ENCODE measurements at places on chromosomes 2 and 18.

- no peak for DNase-seq
These were observed 265.8 kb downstream of the TNS1 start for GRCh38 chr2:217736776-217737550.

GRCh38 chr2:100057901-100058261, 84.5 kb downstream of the AFF3 start:
- no peak for DNase-seq

- DNase-seq, result no peak
These were observed 26.5 kb downstream of the OSBPL6 start for GRCh38 chr2:178220814-178221213.

- DNase-seq, result peak; percentile 85
These were observed 30.7 kb upstream of the PTMA start for GRCh38 chr2:231677632-231678104.

DNA sequence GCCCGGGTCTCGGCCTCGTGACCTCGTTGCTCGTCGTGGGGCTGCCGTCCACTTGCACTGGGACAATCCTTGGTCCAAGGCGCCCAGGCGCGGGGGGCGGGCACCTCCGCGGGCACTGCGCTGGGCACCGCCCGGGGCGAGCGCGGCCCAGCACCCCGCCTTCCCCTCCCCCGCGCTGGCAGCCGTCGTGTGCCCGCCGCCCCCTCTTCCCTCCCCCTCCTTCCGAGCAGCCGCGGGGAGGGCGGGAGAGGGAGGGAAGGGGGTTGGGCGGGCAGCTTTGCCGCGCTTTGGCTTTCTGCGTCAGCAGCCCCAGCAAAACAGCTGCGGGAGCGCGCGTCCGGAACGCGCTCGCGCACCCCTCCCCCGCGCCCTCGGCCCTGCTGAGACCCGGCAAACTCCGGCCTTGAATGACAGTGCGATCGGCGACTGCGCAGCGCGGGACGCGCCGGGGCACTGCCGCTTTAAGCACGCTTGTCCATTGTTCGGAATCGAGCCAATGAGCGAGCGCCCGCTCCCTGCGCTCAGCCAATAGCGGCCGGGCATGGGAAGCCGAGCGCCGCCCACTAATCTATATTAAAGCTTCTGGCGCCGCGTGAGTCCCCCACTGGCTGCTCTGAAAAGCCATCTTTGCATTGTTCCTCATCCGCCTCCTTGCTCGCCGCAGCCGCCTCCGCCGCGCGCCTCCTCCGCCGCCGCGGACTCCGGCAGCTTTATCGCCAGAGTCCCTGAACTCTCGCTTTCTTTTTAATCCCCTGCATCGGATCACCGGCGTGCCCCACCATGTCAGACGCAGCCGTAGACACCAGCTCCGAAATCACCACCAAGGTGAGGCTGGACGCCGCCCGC, at the start of gene PTMA:
Gene PTMA (plus strand): TSS at position 599 of the 846 bp plus-strand sequence. CDS start 182 bp downstream, at position 781.
- DNase-seq, result peak; percentile 99

GRCh38 chr2:134926231-134926931, 7.8 kb downstream of the CCNT2 start:
- no peak for DNase-seq

- no peak for DNase-seq
These were observed 159.0 kb downstream of the DCC start for GRCh38 chr18:52499016-52499415.

GRCh38 chr18:70334728-70335329, 46.0 kb downstream of the SOCS6 start:
- no peak for DNase-seq

DNA sequence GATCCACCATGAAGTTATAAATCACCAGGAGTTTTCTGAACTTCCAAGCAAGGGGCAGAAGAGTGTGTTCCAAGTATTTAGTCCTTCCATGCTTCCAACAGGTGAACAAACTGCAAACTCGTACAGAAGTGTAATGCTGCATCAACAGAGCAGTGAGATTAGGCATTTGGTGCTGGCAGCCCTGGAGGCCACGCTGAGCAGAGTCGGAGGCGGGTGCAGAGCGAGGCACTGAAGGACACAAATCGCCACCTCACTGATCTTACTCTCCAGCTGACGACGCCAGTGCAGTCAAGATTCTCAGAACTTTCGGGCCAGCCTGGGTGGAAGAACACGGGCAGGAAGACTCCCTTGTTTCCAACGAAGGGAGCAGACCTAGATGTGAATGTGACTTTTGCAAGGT, 39.2 kb downstream of the SERPINE2 start:
- no peak for DNase-seq

Measured in RKO (cell line).